ENCODE measurements at places on chromosomes 12 and 14.

GRCh38 chr14:90575781-90576180 lies 179.0 kb downstream of the CALM1 start:
- DNase-seq = no peak

- no peak for DNase-seq
Observed at GRCh38 chr12:120711411-120711810, 1.2 kb downstream of the UNC119B start.

DNA sequence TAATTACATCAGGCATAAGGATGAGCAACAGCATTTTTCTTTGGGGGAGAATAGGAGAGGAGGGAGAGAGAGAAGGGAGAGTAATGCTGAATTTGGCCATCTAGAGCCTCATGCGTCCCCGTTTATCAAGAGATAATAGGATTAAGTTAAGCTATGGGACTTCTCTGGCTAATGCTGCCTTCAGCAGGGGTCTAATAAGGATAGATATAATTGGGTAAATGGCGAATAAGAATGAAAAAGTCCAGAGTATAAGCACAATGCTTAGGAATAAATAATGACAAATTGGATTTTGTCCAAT lies 470.0 kb downstream of the EGLN3 start:
- no peak for DNase-seq

GRCh38 chr12:106301241-106301610 lies 1.3 kb upstream of the TCP11L2 start:
- no peak for DNase-seq

GRCh38 chr12:30146561-30146960 lies 362.8 kb upstream of the TMTC1 start:
- DNase-seq = no peak

DNA sequence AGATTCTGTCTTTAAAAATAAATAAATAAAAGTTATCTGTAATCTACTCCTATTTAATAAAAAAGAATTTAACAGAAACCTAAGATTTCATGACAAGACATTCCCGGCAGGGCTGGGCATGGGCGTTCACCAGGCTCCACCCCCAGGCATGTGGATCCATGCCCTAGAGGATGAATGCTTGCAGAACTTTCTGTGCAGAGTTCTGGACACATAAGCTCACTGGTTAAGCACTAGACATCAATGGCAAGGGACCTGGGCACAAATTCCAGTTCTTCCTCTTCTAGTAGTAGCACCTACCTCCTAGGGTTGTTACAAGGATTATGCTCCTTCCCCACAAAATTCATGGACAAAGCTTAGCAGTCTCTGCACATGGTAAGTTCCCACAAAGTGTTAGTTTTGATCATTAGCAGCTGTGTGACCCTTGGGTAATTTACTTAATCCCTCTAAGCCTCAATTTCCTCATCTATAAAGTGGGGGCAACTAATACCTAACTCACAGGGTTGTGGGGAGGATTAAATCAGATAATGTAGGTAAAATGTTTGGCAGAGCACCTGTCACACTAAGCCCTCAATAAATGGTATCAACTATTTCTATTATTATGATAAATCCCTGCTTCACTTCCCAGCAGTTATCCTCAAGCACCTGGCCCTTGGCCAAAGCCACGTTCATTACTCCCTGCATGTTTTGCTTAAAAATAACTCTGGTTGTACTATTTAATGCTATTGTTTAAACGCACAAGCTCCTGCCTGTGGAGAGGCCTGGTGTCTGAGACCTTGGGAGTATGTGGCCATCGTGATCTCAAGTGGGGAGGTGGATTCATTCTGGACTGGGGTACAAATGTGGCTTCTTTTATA lies 9.8 kb downstream of the GALNT6 start:
- DNase-seq = no peak

GRCh38 chr14:63405715-63406114 lies 87.0 kb upstream of the GPHB5 start:
- DNase-seq = no peak

- no peak for DNase-seq
Observed at GRCh38 chr12:52641468-52641867, 10.5 kb downstream of the KRT2 start.

GRCh38 chr14:20799456-20799891 lies 3.2 kb downstream of the RNASE1 start:
- no peak for DNase-seq

DNA sequence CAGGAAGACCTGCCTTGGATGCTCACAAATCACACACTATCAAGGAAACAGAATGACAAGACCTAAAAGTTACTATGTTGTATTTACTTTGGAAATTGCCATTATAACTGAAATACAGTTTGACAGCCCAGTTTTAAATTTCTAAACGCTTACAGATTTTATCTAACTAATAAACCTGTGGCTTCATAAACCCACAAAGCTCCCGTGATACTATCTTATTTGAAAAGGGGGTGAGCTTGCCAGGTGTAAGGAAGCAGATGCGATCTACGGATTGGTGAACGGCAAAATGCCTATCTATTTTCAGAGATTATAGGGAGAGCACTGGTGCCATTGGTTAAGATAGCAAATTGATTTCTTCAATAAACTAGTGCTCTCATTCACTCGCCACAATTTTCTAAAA lies 485.5 kb downstream of the BCAT1 start:
- DNase-seq = no peak

- DNase-seq = no peak
Observed at GRCh38 chr14:105290621-105291346, 10.0 kb downstream of the BRF1 start.

DNA sequence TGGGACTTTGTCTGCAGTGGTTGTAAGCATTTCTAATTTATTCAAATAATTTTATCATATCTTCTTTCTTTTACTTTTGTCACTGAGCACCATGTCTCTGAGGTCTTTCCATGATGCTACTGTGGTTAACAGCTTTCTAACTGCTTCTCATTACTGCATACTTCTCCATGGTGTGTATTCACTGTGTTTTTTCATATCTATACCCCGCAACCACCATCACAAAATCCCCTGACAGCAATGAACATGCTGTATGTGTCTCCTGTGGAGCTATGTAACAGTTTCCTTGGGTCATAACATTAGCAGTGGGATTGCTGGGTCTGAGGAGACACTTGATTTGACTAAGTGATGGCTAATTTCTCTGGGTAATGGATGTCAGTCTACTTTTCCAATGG lies 29.2 kb upstream of the CHST11 start:
- DNase-seq = no peak

GRCh38 chr12:118841588-118841987 lies 139.8 kb upstream of the SRRM4 start:
- DNase-seq = no peak

- no peak for DNase-seq
Observed at GRCh38 chr14:94748667-94749347, 21.1 kb downstream of the GSC start.

DNA sequence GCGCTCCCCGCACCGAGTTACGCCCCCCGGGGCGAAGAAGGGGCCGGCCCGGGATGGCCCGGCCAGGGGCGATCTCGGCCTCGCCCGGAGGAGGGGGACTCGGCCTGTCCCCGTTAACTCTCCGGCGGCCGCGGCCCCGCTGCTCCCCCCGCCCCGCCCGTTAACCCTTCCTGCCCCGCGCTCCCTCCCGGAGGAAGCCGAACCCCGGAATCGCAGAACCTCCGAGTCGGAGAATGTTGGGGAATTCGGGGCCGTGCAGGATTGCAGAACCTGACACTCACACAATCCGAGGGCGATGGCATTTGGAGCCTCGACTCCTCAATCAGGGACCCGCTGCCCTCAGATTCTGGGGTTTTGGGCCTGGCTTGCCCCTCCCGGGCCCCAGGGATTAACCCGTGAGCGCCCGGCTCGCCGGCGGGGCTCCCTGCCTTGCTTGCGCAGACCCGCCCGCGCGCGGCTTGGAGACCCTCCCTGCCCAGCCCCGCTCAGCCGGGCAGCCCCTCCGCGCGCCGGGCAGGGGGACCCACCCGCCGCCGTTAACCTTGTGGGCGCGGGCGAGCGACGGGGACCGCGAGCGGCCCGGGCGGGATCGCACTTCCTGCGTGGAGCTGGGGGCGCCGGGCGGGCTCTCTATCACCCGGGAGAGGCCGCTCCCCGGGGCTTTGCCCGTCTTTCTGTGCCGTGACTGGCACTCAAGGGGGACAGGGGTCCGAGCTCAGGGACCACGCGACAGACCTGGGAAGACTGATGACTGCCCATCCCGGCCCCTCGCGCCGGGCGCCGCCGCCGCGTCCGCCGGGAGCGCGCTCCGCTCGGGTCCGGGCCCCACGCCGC lies 18.8 kb downstream of the BEGAIN start:
- no peak for DNase-seq

DNA sequence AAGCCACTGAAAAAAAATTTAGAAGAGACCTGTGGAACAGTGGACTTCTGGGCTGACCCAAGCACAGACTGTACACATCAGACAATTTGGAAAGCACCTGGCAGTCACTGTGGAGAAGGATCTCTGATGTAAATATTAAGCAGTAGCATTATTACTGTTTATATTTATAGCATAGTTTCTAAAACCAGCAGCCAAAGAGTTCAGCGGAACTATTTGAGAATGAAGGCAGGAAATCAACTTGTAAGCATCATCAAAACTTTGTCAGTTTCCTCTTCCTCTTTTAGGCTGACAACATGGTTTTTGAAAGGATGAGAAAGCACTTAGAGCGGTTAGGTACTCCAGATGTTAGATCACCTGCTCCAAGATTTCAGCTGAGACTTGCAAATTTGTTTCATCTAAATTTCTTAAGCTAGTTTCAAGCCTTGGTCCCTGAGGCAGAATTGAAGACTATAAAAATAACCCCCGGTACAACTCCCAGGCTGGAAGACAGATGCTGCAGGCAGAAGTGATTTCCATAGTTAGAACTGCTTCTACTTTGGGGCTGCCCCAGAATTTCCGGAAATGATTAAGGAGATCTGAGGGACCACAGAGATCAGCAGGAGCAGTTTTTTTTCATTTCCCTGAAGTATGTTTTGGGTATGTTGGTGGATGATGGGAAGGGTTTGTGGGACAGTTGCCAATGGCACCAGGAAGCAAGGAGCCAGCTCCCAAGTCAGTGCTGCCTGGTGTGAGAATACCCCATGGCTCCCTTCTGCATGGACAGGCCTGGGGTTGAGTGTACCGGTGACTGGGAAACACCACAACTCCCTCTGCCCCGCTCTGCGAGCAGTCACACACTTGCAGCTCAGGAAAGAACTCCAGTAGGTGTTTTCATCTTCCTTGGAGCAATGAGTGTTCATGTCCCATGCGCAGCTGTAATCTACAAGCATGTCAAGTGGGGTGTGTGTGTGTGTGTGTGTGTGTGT lies 354.5 kb downstream of the NUAK1 start:
- no peak for DNase-seq

DNA sequence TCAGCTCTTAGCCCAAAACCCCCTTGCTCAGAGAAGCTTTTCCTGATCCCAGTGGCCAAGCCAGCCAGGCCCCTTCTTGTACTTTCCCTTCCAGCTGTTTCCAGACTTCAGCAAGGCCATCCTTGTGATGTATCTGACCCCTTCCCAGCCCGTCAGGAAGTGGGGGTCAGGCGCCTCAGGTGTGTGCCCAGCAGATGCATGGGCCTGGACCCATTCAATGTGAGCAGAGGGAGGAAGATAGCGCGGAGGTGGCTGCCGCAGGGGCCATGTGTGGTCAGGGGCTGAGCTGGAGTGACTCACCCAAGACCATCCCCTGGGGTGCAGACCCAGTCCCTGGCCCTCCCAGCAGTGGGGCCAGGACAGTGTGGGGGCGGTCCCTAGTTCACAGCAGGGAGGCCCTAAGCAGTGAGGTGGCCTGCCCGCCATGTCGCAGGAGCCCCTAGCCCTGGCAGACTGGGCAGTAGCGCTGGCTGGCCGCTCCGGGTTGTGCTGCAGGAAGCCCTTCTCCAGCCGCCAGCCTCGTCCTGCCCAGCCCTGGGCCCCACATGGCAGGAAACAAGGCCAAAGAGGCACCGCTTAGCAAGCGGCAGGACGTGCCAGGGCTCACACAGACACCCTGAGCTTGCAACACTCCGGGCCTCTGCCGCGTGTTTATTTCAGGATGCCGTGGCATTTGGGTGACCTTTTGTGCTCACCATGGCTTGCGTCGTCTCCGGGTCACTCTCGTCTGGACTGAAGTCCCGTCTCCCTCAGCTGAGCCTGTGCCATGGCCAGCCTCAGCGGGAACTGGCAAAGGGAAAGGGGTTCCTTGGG lies 12.0 kb downstream of the ADSS1 start:
- no peak for DNase-seq

- DNase-seq = no peak
Observed at GRCh38 chr12:56431850-56432249, 17.4 kb downstream of the TIMELESS start.

- no peak for DNase-seq
Observed at GRCh38 chr12:119479121-119479561, 114.4 kb upstream of the TMEM233 start.

DNA sequence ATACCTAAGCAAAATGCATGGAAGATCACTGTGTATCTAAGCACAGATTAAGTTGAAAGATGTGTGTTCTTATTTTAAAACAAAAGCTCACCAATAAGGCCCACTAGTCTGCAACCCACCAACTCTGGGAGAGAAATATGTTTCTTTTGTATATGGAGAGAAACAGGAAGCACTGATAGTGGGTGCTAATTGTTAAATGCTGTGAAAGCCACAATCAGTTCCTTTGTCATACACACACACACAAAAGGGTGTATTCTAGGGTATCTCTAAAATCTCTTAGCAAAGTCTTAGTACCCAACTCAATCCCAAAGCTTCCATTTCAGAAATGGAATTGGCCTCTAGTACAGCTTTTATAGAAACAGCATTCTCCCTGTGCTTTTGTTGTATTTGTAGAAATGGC lies 272.7 kb upstream of the FLRT2 start:
- no peak for DNase-seq

DNA sequence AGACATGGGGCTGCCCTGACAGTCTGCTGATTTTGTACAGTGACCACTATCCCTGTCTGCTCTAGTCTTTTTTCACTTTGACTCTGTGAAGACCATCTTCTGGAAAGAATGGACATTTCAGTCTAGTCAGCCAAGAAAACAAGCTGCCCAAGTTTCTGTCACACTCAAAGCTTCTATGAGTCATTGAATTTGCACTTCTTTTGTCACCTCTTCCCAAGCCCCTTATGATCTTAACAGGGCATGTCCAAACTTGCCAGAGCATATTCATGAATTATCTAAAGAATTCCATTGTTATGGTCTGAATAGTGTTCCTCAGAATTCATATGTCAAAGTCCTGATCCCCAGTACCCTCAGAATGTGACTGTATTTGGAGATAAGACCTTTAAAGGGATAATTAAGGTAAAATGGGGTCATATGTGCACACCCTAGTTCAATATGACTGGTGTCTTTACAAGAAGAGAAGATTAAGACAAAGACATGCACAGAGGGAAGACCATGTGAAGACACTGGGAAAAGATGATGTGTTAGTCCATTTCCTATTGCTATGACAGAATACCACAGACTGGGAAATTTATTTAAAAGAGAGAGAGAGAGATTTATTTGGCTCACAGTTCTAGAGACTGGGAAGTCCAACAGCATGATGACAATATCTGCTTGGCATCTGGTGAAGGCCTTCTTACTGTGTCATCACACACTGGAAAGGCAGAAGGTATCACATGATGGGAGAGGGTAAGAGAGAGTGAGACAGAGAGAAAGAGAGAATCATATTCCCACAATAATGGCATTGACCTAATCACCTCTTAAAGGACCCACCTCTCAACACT lies 242.6 kb downstream of the BTG1 start:
- no peak for DNase-seq

Measured in activated CD4-positive, alpha-beta T cell treated with anti-CD3 and anti-CD28 coated beads for 1 hour (primary cell).